ENCODE measurements at places on chromosomes 13 and 19. TPM values are rescaled to one million over a fixed set of nuclear protein-coding genes. Genes with fewer than 3 reads are reported as not detected.

DNA sequence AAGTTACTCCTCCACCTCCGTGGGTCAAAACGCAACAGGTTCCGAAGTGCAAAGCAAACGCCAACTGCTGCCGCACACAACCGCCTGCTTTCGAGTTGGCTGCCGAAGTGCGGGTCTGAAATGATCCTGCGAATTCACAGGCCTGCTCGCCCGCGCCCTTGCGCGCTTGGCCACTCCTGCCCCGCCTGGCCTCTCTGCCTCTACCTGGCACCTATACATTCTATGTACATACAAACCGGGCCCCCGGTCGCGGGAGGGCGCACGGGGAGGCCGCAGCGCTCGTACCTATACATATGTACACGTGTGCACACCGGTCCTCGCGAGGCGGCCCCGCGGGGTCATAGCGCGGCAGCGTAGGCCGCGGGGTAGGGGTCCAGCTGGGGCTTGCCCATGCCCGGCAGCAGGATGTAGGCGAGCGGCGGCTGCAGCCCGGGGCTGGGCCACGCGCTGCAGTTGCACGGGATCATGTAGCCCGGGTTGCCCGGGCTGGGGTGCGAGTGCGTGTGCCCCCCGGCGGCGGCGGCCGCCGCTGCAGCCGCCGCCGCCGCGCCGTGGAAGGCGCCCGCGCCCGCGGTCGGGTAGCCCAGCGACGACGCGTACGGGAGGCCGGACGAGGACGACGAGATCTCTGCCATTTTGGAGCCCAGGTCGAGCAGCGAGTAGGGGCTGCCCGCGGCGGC, 1.3 kb downstream of the SOX21 start:
- DNase-seq, result no peak

GRCh38 chr13:35143123-35143522, 201.1 kb downstream of the NBEA start:
- DNase-seq, result no peak

DNA sequence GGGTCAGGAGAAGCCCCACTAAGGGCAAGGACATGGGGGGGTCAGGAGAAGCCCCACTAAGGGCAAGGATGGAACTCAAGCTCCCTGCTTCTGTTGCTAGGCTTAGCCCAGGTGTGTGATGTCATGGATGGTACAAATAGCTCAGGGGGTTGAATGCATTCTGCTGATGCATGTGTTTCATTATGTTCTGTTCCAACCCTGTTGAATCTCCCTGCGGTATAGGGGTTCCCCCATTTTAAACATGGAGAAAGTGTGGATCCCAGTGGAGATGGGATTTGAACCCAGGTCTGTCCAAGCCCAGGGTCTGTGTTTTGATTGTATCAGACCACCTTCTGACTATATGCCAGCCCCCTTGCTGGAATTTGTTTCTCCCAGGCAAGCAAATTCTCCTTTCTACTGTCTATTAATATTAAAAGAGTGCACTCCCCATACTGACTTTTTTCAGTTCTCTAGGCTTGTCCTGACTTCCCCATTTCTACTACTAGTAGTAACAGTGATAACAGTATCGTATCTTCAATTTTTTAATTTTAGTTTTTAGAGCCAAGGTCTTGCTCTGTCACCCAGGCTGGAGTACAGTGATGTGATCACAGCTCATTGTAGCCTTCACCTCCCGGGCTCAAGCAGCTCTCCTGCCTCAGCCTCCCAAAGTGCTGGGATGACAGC, 6.7 kb downstream of the ZNF865 start:
- no peak for DNase-seq

DNA sequence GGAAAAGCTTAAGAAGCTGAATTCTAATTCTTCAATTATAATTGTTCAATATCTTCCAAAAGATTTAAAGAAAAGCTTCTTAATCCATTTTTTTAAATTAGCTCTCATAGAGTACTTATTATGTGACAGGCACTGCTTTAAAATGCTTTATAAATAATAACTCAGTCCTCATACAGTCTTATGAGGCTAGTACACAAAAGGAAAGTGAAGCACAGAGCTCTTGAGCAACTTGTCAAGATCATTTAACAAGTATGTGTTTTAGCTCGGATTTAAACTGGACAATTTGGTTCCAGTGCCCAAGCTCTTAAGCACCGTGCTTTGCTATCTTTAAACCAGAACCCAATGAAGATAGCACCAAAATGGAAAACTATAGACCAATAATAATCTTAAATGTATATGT, 106.1 kb downstream of the DHRS12 start:
- DNase-seq, result no peak

DNA sequence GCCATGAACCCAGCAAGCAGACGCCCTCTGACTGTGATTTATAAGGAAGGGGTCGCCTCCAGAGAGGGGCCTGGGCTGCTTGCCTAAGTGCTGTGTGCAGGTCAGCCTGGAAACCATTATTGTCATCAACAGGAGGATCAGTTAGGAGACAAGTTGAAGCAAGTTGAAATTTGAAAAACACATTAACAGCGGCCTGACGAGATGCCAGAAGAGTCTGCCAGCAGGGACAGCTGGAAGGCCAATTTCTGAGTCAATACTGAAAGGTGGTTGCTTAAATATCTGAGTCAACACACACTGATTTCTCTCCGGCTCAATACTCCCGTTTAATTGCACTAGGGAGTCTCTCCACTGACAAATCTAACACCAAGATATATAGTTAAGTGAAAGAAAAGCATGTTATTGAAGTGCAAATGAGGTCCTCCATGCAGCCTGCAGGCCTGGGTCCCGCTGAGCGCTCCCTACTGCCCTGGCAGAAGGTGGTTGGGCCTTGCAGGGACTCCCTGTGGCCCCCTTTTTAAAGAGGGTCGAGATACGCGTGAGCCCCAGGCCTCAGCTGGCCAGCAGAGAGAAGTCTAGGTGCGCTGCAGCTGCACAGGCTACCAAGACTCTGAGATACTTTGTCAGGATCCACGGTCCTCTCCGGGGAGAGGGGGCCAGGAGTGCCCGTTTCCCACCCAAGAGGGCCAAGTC, 91.1 kb downstream of the RNASEH2B start:
- no peak for DNase-seq

GRCh38 chr19:48933382-48933932, at the start of gene DHDH:
TSS of gene DHDH (plus strand) at chr19:48933699. CDS start at chr19:48933722, 23 bp downstream.
- peak; percentile 75 for DNase-seq

GRCh38 chr13:28358708-28359107, 136.2 kb downstream of the FLT1 start:
- no peak for DNase-seq

- DNase-seq, result no peak
These were observed 357.8 kb downstream of the DCT start for GRCh38 chr13:94121686-94122085.

DNA sequence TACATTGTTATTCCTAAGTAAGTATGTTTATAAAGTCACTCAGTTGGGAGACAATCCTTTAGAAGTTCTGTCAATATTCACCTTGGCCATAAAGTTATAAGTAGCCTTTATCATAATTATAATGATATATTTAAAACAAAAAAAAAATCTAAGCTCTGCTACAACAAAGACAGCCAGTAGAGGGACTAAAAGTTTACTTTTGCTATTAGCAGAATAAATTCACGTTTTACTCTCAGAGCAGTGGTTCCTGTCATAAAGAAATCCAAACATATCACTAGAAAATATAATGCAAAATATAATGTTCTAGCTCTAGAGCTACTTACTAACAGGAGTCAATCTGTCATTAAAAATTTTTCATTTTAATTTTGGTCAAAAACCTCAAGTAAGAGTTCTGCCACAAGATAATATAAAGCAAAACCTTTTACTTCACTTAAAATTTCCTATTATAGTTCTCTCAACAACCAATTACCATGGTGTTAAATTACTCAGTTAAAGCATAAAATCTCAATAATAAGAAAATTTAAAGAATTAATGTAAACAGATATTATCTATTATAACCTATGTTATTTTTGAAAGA, 17.7 kb downstream of the INTS6 start:
- no peak for DNase-seq

DNA sequence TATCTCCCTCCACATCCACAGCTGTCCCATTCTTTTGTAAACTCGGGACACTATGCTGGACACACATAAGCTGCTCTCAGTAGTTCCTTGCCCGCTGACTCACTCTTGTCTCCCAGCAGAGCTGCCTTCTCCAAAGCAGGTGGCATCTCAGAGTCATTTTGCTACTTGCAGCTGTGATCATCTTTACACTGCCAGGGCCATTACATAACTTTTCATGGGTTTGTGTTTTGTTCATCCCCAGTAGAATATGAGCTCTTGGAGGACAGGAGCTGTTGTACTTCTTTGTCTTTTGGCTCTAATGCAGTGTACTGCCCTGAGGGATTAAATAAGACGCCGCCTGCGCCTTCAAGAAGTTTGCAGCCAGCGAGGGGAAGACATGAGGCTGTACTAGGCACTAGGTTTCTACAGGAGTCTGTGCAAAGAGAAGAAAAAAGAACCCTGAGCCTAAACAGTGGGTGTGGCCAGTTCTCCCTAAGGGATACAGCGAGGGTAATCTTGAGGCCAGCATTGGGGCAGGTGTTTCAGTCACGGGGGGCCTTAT, 40.8 kb upstream of the GPR183 start:
- no peak for DNase-seq

DNA sequence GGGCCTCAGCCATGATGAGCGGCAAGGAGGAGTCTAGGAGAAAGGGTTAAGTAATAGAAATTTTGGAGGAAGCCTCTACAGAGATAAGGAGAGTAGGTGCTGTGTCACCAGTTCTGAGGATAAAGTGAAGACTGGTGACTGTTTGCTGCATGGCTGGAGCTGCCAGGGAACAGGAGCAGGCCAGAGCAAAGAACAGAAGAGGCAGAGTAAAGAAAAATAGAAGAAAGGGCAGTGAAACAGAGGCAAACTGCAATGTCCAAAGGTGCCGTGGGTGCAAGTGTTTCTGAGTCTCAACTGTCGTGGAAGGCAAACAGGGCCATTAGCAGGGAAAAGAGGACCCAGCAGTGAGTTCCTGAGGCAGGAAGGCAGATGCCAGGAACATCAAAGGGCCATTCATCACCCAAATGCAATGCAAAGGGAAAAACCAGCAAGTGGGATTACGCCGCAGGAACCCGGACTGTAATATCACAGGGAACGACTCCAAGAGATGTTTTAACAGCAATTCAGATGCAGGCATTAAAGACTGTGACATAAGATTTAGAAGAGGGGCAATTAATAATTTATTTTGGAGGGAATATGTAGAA, 318.3 kb downstream of the FOXO1 start:
- no peak for DNase-seq

GRCh38 chr13:97325738-97326137, 103.6 kb downstream of the MBNL2 start:
- DNase-seq, result no peak

DNA sequence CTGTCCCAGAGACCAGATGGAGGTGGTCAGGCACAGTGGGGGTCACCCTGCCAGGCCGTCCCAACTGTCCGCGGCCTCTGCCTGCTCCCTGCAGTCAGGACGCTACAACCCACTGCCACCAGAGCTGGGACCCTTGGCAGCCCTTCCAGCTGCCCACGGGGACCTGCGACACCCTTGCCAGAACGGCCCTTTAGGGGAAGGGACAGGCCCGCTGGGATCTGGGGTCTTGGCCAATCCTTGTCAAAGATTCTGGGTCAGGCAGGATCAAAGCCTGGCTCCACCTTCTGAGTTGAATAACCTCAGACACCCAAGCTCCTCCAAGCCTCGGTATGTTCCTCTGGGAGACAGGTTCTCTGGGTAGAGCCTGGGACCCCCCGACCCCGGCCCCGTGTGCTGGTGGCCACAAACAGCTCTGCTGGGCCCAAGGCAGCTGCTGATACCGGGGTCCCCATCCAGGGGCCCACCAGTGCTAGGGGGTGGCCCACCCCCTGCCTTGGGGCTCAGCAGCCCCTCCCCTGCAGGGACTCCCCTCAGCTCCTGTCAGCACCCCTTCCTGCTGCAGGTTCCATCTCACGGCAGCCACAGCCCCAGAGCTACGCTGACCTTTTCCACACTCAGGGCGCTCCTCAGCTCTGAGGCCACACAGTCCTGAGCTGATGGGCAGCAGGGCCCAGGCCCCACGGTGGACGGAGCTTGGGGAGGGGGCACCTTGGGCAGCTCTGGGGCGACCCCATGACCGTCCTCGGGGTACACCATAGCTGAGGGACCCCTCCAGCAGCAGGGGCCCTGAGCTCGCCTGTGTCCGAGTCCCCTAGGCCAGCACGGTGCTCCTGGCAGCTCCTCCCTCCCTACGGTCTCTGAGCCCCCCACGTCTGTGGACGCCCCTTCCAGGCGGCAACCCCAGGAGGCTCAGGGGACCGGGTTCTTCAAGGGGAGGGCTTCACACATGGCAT, 18.4 kb downstream of the SBNO2 start:
- DNase-seq, result no peak

DNA sequence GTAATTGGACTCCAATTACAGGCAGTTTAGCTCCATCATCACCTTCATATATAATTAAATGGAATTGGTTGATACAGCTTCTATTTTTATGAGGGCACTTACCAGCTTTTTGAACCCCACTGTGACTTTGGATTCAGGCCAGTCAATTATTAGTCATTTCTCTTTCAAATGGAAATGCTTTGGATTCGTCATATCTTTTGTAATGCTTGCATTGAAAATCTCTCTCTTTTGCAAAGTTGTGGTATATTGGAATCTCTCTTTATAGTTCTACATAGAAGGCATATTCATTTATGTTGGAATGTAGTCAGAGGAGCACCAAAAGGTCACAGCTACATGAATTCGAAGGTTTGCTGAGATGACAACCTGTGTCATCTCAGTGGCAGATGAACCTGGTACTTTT, 1074.3 kb upstream of the SLC10A2 start:
- DNase-seq, result no peak

DNA sequence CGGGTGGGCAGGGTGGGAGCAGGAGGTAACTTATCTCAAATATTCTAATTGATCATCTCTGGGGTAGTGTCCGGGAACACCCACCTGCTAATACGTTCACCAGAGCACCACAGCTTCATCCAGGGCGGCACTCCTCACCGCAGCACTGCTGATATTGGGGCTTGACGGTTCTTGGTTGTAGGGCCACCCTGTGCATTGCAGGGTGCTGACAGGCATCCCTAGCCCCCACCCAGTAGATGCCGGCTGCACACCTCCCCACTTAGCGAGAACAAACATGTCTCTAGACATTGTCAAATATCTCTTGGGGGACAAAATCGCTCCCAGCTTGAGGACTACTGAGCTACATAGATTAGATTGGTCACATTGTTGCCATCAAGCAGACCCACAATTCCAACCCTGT, 73.9 kb upstream of the WASF3 start:
- no peak for DNase-seq

Gene MBD3L2
- total RNA-seq, result not detected

Gene MEIS3
- total RNA-seq, result not detected

Gene UBL5
- total RNA-seq, result 323 TPM

Gene MAP1S
- 75.7 TPM for total RNA-seq

Gene COLGALT1
- 148 TPM for total RNA-seq
